A549 treated with ZK216348 at 1 μM for 4 hours (cell line): ENCODE measurements at places on chromosomes 6 and 20. TPM values are rescaled to one million over a fixed set of nuclear protein-coding genes. Genes with fewer than 3 reads are reported as not detected.

Gene PACRG
- not detected in 5 replicates for total RNA-seq

Gene CRISP2
- total RNA-seq = not detected in 5 replicates

Gene COL9A1
- 0.19 TPM in 1 of 5 replicates, not detected in the others for total RNA-seq

Gene PKIB
- 0.54 to 0.66 TPM (median 0.66 TPM) in 5 replicates for total RNA-seq

Gene OTOR
- not detected in 5 replicates for total RNA-seq

Gene B3GAT2
- 0.02 to 0.05 TPM in 2 of 5 replicates, not detected in the others for total RNA-seq

Gene CGA
- total RNA-seq = 0.16 to 0.25 TPM in 2 of 5 replicates, not detected in the others

Gene ID1
- total RNA-seq = 269 to 530 TPM (median 412 TPM) in 5 replicates
